ENCODE measurements at places on chromosomes 1 and 21. TPM values are rescaled to one million over a fixed set of nuclear protein-coding genes. Genes with fewer than 3 reads are reported as not detected.

GRCh38 chr1:47067097-47067594, at the start of gene CYP4Z1:
Gene CYP4Z1, plus strand, starts transcription at chr1:47067231. Its CDS starts 260 bp downstream, at chr1:47067491.
- DNase-seq: no peak

GRCh38 chr1:219938706-219939105, 10.3 kb upstream of the SLC30A10 start:
- peak; percentile 83 for DNase-seq

GRCh38 chr1:151406176-151406575, 6.8 kb downstream of the PSMB4 start:
- no peak for DNase-seq

Gene SLC22A15
- 2.2 TPM for total RNA-seq

Gene GSTM3
- total RNA-seq: 76.6 TPM

DNA sequence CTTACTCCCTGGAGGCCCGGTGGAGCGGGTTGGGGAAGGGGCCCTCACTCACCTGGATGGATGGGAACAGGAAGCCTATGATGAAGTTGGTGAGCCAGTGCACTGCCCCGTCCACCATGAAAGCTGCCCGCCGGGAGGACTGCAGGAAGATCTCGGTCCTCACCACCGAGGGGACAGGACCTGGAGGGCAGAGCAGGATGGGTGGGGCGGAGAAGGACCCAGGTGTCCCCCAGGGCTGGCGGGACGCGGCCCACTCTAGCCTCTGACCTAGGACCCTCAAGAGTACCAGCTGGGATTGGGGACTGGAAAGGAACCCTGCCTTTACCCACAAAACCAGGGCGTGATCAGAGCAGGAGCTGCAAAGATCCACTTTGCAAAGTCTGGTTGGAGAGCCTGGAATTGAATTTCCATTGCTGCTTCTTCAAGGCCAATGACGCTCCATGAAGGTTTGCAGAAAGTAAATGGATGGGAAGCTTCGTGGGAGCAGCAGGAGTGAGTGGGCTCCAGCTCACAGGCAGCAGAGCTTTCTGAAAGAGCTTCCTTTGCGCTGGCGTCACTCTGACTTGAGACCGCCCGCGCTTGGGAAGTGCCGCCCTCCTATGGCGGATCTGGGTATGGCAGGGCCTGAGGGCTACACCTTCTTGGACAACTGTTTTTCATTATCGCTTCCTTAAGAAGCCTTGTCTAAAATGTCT, 21.4 kb downstream of the SLC2A7 start:
- peak; percentile 84 for DNase-seq

GRCh38 chr1:219544163-219544846, 68.6 kb downstream of the ZC3H11B start:
- DNase-seq: peak; percentile 45

DNA sequence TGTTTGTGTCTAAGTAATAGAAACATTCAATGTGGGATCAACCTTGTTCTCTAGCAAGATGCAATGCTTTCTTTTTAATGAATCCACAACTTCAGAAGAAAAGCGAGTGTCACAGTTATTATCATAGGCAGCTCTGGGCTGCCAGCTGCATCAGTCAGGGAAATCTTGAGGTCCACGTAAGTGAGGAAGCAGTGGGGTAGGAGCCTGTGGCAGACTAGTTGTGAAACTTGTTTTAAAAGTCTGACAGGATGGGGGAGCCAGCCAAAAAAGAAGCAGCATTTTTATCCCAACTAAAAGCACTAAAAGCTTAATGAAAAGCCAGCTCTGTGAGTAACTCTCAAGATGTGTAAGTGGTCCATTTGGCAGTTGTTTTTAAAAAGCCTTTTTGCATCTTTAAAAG, 113.1 kb downstream of the ZNF326 start:
- no peak for DNase-seq

GRCh38 chr1:158255656-158256055, 1.4 kb downstream of the CD1A start:
- no peak for DNase-seq

Gene PLCH2
- 5.9 TPM for total RNA-seq
